ENCODE measurements at places on chromosomes 3 and 15. TPM values are rescaled to one million over a fixed set of nuclear protein-coding genes. Genes with fewer than 3 reads are reported as not detected.

The LYZL4 gene
- not detected for total RNA-seq

The GOLGA8M gene
- not detected for total RNA-seq

The GRK7 gene
- total RNA-seq = 0.20 TPM

The SEC11A gene
- total RNA-seq = 277 TPM

The REC114 gene
- total RNA-seq = not detected

The SAMMSON gene
- not detected for total RNA-seq

The CPN2 gene
- total RNA-seq = not detected

The PATL2 gene
- not detected for total RNA-seq

The BMF gene
- 6.7 TPM for total RNA-seq

The ARHGEF26 gene
- total RNA-seq = 14.3 TPM

The CLRN1 gene
- total RNA-seq = not detected

GRCh38 chr15:100205549-100206295 is 136.1 kb downstream of the ADAMTS17 start:
- no peak for DNase-seq

- no peak for DNase-seq
Observed at GRCh38 chr15:27864086-27864485, 235.0 kb downstream of the OCA2 start.

DNA sequence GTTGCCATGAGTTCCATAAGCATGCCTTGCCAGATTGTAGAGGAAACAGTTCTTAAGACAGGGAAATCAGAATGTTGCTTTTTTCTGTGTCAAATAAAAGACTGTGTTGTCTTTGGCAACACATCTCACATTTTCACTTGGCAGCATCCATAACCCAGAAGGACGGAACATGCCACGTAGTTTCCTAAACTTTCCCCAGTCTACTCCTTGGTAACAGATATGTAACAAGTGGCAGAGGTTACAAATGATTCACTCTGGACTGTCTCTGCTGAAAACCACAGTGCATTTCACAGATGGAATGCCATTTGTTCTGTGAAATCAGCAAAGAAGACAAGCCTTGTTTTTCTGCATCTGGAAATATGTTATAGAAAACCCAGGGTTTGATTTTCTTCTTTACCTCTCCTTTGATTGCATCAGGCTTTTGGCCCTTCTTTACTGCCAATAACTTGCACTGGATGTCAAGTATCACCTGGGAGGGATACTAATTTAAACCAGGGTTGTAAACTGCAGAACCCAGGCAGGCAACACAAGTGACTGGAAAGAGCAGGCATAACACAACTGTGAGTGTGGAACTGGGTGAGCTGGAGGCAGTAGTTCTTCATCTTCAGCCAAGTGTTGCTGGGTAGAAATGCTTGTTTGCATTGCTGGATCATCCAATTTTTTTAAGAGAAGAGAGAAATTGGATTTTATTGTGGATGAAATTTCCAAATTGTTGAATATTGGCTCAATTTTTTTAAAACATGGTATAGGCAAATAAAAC is 124.4 kb upstream of the FOXB1 start:
- DNase-seq = peak; percentile 62

GRCh38 chr3:13272831-13273603 is 147.1 kb downstream of the NUP210 start:
- DNase-seq = no peak

DNA sequence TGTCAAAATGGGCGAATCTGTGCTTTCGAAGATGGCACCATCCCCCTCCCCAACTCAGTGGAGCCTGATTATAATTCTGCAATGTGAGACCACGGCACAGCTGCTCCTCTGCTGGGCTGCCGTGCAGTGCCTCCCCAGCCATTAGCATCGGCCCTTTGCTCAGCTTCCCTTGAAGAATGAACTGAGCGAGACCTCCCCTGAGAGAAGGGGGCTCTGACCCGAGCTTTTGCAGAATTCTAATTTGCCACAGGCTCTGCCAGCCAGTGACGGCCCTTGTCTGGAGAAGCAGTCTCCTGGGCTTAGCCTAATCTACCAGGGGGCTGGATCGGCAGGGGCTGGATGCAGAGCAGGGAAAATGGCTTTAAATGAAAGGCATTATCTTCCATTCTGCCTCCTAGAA is 57.2 kb downstream of the GLDN start:
- peak; percentile 21 for DNase-seq

DNA sequence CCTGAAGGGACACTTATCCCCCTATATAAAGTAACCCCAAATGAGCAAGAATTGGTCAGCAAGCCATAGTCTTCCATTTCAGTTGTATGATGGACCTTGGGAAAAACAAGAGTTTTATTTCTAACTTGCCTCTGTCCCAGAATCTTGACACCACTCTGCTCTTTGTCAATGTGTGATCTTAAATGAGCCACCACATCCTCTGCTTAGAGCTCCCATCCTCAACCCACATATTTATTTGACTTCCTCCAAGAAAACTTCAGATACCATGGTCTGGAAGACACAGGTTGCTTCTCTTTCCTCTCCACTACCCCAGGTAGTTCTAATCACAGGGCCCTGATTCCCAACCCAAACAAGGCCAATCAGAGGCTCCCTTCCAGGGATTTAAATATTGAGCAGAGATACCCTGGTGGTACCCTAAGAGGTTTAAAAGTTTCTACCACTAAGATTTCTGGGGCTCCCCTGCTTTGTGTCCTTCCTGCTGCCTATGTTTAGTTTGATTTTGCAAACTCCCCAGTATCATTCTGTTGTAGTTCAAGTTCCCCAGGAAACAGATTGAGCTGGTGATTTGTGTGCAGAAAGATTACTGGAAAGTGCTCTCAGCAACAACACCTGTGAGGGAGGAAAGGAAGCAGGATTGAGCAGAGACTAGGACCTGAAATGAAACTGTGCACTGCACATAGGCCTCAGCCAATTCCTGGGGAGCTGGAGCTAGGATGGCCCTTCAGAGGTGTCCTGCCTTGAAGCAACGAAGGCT is 64.3 kb downstream of the MTHFS start:
- no peak for DNase-seq

GRCh38 chr3:123297627-123297899 is 95.8 kb downstream of the SEC22A start:
- DNase-seq = no peak

- no peak for DNase-seq
Observed at GRCh38 chr3:123876858-123877257, 7.3 kb downstream of the MYLK start.

DNA sequence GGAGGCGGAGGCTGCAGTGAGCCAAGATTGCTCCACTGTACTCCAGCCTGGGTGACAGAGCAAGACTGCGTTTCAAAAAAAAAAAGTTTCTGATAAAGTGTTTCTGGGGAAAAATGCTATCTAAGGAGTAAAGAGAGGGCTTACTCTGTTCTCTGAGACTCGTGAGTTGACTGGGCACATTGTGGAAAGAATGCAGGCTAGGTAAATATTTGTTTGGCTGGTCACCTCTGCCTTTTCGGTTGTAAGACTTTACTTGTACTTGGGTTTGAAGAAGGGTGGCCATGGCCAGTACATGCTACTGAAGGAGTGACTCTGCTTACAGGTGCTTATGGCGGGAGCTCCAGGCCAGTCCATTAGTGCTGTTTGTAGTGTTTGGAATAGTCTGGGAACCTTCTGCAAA is 68.7 kb downstream of the RUBCN start:
- no peak for DNase-seq

GRCh38 chr3:30587904-30588303 is 18.5 kb upstream of the TGFBR2 start:
- DNase-seq = no peak

DNA sequence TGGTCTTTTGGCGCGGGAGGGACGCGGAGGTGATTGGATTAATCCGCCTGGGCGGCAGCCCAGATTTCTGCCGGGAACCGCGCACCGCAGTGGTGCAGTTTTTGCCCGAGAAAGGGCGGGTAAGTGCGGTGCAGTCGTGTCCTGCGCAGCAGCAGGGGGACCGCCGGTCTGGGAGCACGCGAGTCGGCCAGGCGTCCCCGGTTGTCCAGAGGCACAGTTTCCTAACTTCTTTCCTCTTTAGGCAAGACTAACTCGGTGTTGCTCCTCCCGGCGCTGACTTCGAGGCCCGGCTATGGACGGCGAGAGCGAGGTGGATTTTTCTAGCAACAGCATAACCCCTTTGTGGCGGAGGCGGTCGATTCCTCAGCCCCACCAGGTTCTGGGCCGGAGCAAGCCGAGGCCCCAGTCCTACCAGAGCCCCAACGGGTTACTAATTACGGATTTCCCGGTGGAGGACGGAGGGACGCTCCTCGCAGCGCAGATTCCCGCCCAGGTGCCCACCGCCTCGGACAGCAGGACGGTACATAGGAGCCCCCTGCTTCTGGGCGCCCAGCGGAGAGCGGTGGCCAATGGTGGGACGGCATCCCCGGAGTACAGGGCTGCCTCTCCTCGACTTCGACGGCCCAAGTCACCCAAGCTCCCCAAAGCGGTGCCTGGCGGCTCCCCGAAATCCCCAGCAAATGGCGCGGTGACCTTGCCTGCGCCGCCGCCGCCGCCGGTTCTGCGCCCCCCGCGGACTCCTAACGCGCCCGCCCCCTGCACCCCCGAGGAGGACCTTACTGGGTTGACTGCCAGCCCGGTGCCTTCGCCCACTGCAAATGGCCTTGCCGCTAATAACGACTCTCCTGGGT is 736 bp downstream of the ARHGEF26 start:
- DNase-seq = peak; percentile 54

DNA sequence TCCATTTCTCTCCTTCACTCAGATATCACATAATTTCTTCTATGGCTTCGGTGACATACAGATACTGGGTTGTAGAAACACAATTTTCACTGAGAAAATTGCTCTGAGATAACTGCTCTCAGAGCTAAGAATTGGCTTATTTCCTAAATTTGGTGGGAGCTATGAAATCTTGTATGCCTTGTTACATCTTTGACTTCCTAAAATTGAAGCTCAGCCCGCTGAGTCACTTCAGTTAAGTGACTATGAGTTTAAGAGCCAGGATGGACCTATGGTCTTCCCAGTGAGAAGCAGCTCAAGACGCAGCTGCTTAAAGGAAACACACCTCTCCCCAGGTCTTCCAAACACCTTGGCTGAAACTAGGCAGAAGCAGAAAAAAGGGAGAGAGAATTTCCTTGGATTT is 56.4 kb downstream of the EFHB start:
- no peak for DNase-seq

DNA sequence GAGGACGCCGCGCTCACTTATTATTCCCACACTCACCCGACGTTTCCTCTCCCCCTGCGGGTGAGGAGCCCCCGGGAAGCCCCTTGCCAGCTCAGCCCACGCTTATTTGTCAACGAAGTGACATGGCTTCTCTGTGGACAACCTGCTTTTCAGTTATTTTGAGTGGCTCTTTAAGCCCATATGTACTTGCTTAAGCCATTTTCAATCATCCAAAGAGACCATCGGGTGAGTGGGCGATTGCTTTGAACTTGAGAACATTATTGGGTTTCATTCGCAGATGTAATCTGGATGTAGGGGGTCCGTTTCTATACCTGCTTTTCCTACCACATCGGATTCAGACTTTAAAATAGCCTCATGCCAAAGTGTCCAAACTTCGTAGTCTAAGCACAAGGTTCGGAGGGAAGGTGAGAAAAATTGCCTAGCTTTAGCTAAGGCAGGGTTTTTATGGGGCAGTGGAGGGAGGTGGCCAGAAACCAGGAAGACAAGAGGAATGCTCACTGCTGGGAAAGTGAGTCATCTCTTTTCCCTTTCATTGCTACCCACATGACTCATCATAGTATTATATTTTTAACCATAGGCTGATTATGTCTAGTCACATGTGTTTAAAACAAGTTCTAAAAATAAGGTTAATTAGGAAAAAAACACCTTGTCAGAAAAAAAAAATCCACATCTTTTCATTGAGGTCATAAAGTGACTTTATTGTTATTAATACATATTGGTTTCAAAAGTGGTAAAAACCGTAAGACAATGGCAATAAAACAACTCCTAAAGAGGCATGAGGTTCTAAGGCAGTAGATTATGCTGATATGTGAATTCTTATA is 773.1 kb upstream of the NR2F2 start:
- peak; percentile 63 for DNase-seq

DNA sequence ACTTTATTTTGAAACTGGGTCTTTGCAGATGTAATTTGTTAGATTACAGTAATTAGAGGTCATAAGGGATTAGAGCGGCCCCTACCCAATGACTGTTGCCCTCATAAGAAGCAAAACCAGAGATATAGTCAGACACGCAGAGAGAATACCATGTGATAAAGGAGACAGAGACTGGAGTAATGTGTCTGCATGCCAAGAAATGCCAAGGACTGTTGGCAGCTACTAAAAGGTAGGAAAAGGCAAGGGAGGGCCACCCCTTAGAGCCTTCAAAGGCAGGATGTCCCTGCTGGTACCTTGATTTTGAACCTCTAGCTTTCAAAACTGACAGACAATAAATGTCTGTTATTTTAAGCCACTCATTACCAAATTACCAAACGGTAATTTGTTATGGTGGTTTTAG is 548.2 kb downstream of the FHIT start:
- no peak for DNase-seq

GRCh38 chr3:128436214-128436613 is 30.5 kb downstream of the DNAJB8 start:
- DNase-seq = no peak

DNA sequence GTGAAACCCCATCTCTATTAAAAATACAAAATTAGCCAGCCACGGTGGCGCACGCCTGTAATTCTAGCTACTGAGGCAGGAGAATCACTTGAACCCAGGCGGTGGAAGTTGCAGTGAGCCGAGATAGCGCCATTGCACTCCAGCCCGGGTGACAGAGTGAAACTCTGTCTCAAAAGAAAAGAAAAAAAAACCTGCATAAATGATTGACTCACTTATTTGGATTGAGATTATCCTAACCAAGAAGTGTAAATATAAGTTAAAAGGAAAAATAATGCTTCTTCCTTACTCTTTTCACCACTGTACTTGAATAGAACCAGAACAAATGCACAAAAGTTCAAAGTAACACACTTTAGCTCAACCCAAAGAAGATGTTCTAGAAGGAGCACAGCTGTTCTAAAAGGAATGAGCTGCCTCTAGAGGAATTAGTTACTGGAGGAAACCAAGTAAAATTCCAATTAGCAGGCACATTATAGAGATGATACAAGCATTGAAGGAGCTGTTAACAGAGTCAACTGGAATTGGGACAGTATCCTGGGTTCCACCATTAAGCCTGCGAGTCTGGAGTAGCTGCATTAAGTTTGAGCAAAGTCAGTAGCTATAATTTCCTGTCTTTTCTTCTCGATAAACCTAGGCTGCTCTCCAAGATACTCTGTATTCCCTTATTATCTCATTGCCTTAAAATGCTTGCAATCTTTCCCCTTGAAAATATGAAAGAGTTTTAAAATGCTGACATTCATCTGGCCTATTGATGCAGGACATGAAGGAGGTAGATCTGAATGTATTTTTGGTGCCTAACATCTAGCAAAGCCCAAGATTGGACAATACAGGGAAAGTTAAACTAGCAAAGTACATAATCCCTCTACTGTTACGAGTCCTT is 9.5 kb downstream of the MTHFS start:
- DNase-seq = no peak

All from SJCRH30 (cell line).